Natural killer cell (primary cell): ENCODE measurements at places on chromosomes 13 and 19. TPM values are rescaled to one million over a fixed set of nuclear protein-coding genes. Genes with fewer than 3 reads are reported as not detected.

Gene METTL21C
- not detected for total RNA-seq

Gene ODAD3
- not detected for total RNA-seq

Gene MAB21L1
- total RNA-seq: not detected

Gene NLRP7
- total RNA-seq: not detected

Gene CD33
- total RNA-seq: 6.0 TPM

Gene MISP3
- 4.1 TPM for total RNA-seq

Gene TLE2
- 8.8 TPM for total RNA-seq

Gene MFSD12
- total RNA-seq: 34.5 TPM

Gene RYR1
- 0.65 TPM for total RNA-seq

Gene NRTN
- 0.34 TPM for total RNA-seq

Gene NLRP5
- total RNA-seq: not detected

Gene ZNF560
- not detected for total RNA-seq

Gene SH2D3A
- total RNA-seq: 15.3 TPM

Gene RTBDN
- not detected for total RNA-seq

Gene P2RY11
- 52.3 TPM for total RNA-seq

Gene MEIOSIN
- not detected for total RNA-seq

Gene PLK5
- total RNA-seq: not detected

Gene ICAM4
- total RNA-seq: 3.0 TPM

Gene ATP7B
- 0.58 TPM for total RNA-seq

Gene LILRB1
- 18.4 TPM for total RNA-seq

Gene ZNF729
- total RNA-seq: not detected

Gene RAB20
- 1.2 TPM for total RNA-seq

Gene SHD
- total RNA-seq: not detected

Gene CACNG8
- total RNA-seq: 2.3 TPM
